ENCODE measurements at places on chromosomes 7 and 10.

DNA sequence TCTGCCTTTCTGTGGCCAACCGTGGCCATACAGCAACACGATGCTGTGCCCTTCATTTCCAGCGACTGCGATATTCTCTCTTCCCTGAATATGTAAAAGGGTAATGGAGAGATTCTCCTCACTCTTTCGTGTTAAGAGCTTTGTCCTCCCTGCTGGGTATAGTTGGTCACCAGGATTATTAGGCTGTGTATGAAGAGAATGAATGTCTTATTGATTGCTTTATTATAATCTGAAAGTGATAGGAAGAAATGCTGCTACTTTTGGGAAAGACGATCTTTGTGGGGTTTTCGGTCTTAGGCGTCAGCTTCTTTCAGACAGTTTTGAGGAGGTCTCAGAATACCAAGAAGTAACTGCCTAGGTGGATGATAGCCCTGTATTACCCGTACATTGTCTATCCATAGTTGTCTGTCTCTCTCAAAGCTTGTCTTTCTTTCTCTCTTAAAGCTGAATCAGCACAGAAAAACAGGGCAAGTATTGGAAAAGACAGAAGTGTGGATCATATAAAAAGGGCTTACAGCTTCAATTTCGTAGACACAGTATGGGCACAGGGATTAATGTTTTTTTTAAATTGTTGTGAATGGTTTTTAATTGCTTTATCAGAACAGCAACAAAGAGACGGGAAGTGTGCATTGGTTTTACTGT is 1.2 kb downstream of the AHCYL2 start:
- no peak for ATAC-seq

- ATAC-seq, result no peak
Measured at GRCh38 chr10:125926247-125926646, 29.9 kb downstream of the FANK1 start.

GRCh38 chr7:22192801-22193200 is 164.2 kb downstream of the RAPGEF5 start:
- ATAC-seq, result no peak

DNA sequence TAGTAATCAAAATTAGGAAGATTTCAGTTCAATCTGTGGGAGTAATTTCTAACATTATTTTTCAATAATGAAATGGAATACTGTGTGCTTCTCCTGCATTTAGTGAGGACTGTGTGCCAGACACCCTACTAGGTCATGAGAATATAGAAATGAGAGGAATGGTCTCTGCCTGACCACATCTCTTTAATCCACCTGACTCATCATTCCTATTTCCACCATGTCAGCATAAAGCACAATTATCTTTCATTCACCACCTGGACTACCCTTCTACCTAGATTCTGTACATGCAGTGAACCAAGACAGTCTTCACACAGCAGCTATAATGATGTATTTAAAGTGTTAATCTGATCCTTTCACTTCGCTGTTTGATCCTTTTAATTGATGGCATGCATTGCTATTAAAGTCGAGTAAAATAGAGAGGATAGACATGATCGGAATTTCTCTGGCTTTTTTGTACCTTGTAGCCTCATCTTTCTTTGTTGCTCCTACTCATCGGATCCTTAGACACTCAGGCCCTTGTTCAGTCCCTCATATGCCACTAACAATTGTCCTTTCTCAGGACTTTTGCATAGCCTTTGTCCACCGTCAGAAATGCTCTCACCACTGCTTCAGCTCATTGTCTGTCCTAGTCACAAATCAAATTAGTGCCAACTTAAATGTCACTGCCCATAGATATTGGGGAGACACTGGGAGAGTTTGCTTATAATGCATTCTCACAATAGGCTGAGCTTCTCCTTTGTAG is 1037.1 kb downstream of the REEP3 start:
- ATAC-seq, result no peak

- no peak for ATAC-seq
Measured at GRCh38 chr7:25369786-25370185, 141.5 kb upstream of the NPVF start.

- no peak for ATAC-seq
Measured at GRCh38 chr7:84399661-84400060, 205.1 kb upstream of the SEMA3A start.

- no peak for ATAC-seq
Measured at GRCh38 chr7:12633582-12633981, 53.9 kb upstream of the ARL4A start.
